ENCODE measurements at places on chromosomes 5 and 9.
A peak's percentile ranks its signal among the peaks of the same experiment; 100 is the strongest.

DNA sequence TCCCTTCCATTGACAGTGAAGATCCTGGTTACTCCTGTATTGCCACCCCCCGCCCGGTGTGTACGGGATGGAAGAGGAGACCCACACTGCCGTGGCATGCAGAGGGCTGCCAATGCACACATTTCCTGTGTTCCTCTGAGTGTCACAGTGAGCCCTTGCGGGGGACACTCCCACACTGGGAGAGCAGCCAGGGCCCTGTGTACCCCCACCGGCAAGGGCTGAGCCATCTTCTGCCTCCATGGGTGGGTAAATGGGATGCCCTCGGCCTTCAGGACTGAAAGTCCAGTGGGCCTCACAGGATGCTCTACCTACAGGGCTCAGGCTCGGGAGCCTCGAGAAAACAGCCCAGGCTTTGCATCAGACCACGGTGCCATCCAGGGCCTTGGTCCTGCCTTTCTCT lies 18.1 kb downstream of the IRX1 start:
- H3K36me3 ChIP-seq = no peaks in the 10 kb centered on the region
- DNase-seq = no peak
- H3K4me3 ChIP-seq = no peak overlapping the region
- H3K27ac ChIP-seq = no peak overlapping the region
- H3K27me3 ChIP-seq = no peaks in the 10 kb centered on the region
- H3K4me1 ChIP-seq = no peaks in the 10 kb centered on the region

DNA sequence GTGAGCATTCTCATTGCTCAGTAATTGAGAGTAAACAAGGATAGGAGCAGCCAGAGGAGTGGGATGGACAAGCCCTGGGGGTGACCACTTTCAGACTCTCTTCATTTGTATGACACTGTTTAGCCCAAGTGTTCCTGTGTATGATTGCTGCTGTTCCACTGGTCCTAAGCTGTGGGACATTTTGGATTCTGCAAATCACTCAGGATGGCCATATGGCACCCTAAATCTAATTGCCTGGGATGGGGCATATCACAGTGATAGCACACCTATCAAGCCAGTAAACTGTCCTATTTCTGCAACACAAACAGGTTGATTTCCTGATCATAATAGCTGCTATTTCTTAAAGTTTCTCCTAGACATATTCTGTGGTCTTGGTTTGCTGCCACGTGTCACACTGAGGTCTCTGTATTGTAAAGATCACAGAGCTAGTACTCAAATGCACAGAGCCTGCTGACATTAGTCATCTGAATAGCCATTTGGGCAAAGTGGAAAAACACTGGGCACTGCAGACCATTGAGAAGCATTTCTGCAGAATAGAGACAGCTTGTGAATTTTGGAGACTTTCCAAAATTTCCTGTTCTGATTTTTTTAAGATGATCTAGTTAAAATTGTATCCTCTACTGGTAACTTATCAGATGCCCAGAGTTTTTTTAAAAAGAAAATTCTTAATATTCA lies 320.2 kb downstream of the RFX3 start:
- no peaks in the 10 kb centered on the region for H3K4me1 ChIP-seq
- no peak overlapping the region for H3K27ac ChIP-seq
- no peak overlapping the region for H3K4me3 ChIP-seq
- no peak for DNase-seq
- H3K36me3 ChIP-seq = no peaks in the 10 kb centered on the region
- no peaks in the 10 kb centered on the region for H3K27me3 ChIP-seq

- H3K4me1 ChIP-seq = no peaks in the 10 kb centered on the region
- H3K4me3 ChIP-seq = no peak overlapping the region
These were observed 37.7 kb downstream of the NSG2 start for GRCh38 chr5:174083056-174083827.

DNA sequence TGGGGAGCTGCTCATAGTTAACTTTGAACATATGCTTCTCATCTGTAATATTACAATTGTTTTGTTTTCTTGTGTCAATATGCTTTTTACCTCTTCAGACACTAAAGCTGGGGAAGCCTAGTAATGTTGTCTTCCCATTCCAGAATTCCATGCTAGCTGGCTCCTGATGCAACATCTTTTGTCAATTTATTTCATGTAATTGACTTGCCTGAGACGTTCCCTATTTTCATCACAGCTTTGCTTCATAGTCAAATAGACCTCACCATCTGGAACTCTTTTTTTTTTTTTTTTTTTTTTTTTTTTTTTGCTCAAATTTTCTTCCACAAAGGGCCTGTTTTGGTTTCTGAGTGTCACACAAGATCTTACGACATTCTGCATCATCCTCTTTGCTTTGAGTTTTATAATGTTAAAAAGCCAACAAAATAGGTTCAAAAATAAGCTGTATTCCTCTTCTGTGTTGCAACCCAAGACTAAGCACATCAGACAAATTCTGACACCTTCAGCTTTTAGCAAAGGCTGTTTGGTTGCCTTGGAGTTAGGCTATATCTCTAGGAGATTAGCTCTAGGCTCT lies 235.2 kb downstream of the NR3C1 start:
- no peaks in the 10 kb centered on the region for H3K27me3 ChIP-seq
- DNase-seq = no peak
- peaks cover 5% of the 10 kb centered on the region for H3K4me1 ChIP-seq
- no peaks in the 10 kb centered on the region for H3K36me3 ChIP-seq
- no peak overlapping the region for H3K4me3 ChIP-seq

DNA sequence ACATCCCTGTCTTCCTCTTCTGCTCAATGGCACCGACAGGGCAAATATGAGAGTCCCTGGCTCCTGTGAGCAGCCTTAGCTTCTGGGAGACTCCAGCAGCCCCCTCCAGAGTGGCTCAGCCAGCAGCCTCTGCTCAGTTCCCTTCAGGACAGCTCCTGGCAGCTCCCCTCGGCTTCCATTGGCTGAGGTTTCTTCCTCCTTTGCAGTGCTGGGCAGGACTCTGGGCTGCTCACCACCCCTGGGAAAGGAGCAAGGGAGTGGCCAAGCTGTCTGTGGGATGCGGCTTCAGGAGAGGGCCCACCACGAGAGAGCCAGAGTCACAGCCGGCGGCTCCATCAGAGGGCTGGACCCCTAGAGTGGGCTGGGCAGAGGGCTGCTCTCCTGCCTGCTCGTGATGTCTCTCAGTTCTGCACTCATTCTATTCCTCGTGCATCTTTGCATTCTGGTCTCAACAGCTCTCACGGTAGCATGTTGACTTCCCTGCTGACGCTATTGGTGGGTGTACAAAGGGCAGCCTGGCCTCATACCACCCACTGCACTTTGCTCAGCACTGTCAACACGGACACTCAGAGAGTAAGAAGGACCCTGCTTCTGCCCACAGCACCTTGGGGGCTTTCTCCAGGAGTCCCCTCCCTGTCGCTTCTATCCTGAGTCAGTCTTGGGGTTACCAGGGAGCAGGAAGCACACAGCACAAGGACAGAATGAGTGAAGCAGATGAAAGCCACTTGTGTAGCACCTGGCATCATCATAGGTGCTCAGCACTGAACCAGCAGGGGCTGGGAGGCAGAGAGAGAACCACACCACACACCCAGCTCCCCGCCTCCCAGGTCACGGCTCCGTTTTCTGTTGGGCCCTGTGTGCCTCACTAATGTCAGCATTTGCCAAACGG lies 80.9 kb upstream of the ALDH1B1 start:
- H3K36me3 ChIP-seq = no peaks in the 10 kb centered on the region
- peak; percentile 24 for DNase-seq
- H3K4me3 ChIP-seq = no peak overlapping the region
- H3K27me3 ChIP-seq = no peaks in the 10 kb centered on the region

- no peak overlapping the region for H3K4me3 ChIP-seq
- no peak for DNase-seq
- H3K36me3 ChIP-seq = peaks cover 16% of the 10 kb centered on the region
- H3K27ac ChIP-seq = no peak overlapping the region
These were observed 44.9 kb upstream of the MTMR12 start for GRCh38 chr5:32357658-32358057.

- no peaks in the 10 kb centered on the region for H3K36me3 ChIP-seq
- no peaks in the 10 kb centered on the region for H3K27me3 ChIP-seq
- DNase-seq = no peak
These were observed 37.7 kb downstream of the PCDHAC2 start for GRCh38 chr5:141003791-141004611.

DNA sequence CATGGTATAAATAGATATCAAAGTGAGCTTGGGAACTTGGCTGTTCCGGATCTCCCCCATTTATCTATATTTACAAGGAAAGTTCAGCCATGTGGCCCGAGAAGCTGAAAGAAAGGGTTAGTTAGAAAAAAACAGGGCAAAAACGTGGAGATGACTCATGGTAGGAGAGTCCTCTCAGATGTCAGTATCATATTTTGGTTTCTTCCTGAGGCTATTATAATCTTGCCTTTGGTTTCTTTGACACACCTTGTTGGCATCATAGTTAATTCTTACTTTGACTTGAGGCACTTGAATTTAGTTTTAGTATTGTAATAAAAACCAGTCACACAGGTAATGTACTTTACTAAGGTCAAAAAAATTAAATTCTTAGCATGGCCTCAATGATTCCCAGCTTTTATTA lies 59.9 kb downstream of the GABRA6 start:
- no peak overlapping the region for H3K4me3 ChIP-seq
- H3K27me3 ChIP-seq = no peaks in the 10 kb centered on the region
- no peaks in the 10 kb centered on the region for H3K36me3 ChIP-seq
- H3K4me1 ChIP-seq = no peaks in the 10 kb centered on the region
- no peak for DNase-seq

DNA sequence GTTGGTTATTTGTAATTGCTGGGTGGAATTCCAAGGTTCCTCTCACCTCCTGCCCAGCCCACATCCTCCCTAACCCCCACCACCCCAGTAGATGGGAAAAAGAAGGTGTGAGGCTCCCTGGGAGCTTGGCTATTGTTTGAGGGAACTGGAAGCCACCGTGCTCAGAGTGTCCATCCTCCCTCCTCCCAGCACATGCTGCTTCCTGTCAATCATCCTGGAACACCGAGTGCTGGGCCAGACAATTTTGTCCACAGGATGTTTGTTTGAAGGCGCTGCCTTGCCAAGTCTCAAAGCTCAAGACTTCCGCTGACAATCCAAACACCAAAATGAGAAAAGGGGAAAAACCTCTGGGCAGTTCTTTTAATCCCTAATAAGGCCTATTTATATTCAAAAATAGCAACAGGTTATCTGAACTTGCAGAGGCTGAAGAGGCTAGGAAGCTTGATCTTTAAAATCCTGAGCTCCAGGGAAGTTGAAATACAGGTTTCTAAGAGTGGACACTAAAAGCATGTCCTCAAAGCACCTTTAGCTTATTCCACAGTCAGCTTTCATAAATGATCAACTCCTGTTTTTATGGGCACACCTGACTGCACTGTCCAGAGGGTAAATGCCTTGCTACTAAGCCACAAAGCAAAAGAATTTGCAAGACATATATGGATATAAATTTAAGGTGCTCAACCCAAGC lies 286.7 kb downstream of the NFIB start:
- no peaks in the 10 kb centered on the region for H3K27me3 ChIP-seq
- DNase-seq = peak; percentile 73
- peaks cover 22% of the 10 kb centered on the region for H3K4me1 ChIP-seq
- no peak overlapping the region for H3K4me3 ChIP-seq
- no peaks in the 10 kb centered on the region for H3K36me3 ChIP-seq
- peak overlapping the region; percentile 7 for H3K27ac ChIP-seq

- H3K27me3 ChIP-seq = no peaks in the 10 kb centered on the region
- no peaks in the 10 kb centered on the region for H3K4me1 ChIP-seq
- no peaks in the 10 kb centered on the region for H3K36me3 ChIP-seq
- H3K4me3 ChIP-seq = no peak overlapping the region
- no peak for DNase-seq
These were observed 48.3 kb upstream of the ICE1 start for GRCh38 chr5:5374009-5374715.

GRCh38 chr9:132988244-132989013 lies 9.9 kb downstream of the GFI1B start:
- H3K27ac ChIP-seq = no peak overlapping the region
- H3K4me1 ChIP-seq = no peaks in the 10 kb centered on the region

DNA sequence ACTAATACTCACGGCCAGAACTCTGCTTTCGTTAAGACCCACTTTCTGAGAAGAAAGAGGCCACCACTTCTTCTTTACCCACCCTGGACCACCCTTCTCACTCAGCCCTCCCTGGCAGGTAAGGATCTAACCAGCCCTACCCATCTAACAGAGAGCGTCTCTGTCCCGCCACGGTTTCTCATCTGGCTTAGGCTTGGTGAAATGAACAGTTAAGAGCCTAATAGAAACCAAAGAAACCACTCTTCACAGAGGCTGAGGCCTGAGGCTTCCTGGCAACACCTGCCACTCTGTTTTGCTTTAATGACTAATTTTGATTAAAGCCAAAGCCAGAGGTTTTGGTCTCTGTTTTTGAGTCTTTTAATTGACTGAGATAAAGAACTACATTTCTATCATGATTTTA lies 354.1 kb upstream of the SLC30A5 start:
- H3K27ac ChIP-seq = no peak overlapping the region
- H3K4me1 ChIP-seq = no peaks in the 10 kb centered on the region
- H3K36me3 ChIP-seq = no peaks in the 10 kb centered on the region
- H3K4me3 ChIP-seq = no peak overlapping the region
- no peaks in the 10 kb centered on the region for H3K27me3 ChIP-seq
- no peak for DNase-seq

DNA sequence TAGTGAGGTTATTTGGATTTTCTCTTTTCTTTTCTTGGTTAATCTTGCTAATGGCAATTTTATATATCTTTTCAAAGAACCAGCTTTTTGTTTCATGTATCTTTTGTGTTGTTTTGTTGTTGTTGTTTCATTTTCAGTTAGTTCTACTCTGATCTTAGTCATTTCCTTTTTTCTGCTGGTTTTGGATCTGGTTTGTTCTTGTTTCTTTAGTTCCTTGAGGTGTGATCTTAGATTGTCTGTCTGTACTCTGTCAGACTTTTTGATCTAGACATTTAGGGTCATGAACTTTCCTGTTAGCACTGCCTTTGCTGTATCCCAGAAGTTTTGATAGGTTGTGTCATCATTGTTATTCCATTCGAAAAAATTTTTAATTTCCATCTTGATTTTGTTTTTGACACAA lies 399.7 kb downstream of the TLE1 start:
- no peaks in the 10 kb centered on the region for H3K36me3 ChIP-seq
- no peaks in the 10 kb centered on the region for H3K27me3 ChIP-seq
- no peak for DNase-seq
- no peaks in the 10 kb centered on the region for H3K4me1 ChIP-seq

- H3K4me1 ChIP-seq = no peaks in the 10 kb centered on the region
- H3K27ac ChIP-seq = no peak overlapping the region
- no peaks in the 10 kb centered on the region for H3K27me3 ChIP-seq
- H3K4me3 ChIP-seq = no peak overlapping the region
- H3K36me3 ChIP-seq = no peaks in the 10 kb centered on the region
These were observed 36.3 kb upstream of the FBXL17 start for GRCh38 chr5:108418197-108418596.

DNA sequence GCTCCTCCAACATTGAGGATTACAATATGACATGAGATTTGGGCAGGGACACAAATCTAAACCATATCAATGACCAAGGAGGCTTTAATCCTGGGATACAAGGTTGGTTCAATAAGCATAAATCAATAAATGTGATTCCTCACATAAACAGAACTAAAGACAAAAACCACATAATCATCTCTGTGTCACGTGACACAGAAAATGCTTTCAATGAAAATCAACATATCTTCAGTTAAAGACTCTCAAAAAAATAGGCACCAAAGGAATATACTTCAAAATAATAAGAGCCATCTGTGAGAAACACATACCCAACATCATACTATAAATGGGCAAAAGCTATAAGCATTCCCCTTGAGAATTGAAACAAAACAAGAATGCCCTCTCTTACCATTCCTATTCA lies 604.9 kb downstream of the SEMA5A start:
- H3K27ac ChIP-seq = no peak overlapping the region
- H3K27me3 ChIP-seq = no peaks in the 10 kb centered on the region
- no peaks in the 10 kb centered on the region for H3K4me1 ChIP-seq
- H3K36me3 ChIP-seq = no peaks in the 10 kb centered on the region
